ENCODE measurements at places on chromosomes 12 and 14.

DNA sequence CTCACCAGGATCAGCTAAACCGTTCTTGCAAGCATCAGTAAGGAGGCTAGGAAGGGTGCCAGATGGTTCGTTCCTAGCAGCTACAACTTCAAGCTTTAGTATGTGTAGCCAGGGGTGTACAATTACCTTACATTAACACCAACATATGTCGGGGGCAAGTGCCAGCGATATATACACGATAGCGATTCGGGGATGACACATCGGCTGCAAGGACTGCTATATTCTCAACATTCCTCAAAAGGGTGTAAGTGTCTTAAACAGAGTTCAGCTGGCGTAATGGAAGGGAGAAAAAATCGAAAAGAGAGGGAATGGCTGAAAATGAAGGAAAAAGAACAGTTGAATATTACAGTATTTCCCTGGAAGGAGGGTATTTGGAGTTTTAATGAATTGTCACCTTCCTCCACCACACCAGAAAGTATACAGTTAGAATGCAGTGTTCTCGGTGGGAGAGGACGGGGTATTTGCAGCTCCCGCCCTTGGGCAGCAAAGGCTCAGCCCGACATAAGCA lies 545 bp downstream of the LIMA1 start:
- no peak for DNase-seq

GRCh38 chr12:130155416-130156073 lies 6.7 kb upstream of the FZD10 start:
- no peak for DNase-seq

DNA sequence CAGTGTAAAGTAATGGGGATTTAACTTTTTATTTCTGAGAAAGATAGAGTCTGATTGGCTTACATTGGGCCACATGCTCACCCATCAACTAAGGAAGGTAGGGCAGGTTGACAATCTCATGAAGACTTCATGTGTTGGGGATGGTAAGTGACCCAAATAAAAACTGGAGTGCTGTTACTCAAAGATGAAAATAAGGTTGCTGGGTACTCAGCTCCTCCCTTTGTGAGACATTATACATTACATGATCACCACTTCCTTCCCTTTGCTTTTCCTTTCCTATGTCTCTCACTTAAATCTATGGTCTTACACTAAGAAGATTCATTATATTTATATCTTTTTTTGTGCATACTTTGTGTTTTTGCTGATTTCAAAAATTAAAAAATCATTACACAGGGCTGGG lies 224.0 kb upstream of the PLXNC1 start:
- no peak for DNase-seq

- DNase-seq = peak; percentile 97
Measured at GRCh38 chr14:93332853-93333630, at the start of gene BTBD7. Gene BTBD7, minus strand, starts transcription at chr14:93333036. Its CDS starts 36,985 bp downstream, at chr14:93296051.

DNA sequence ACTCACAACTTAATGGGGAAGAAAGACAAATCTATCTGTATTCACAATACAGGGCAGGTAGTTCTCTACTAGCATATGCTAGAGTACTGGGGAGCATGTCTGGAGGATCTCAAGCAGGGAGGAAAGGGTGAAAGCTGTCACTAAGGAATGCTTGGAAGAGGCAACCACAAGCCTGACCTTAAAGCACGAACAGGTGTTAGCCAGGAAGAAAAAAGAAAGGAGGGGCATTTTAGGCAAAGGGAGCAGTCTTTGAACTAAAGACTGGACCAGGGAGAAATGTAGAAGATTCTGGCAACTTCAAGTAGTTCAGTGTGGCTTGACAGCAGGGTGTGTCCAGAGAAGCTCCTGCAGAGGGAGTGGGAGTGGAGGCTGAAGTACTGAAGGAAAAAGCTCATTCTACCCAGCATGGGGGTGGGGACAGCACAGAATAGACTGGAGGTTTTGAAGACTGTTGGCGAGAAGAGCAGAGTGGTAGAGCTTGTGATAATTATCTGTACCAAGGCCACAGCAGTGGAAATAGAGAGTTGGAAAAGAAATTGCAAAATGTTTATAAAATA lies 50.9 kb downstream of the AP5M1 start:
- no peak for DNase-seq

GRCh38 chr12:65891219-65891618 lies 66.9 kb downstream of the HMGA2 start:
- DNase-seq = no peak

DNA sequence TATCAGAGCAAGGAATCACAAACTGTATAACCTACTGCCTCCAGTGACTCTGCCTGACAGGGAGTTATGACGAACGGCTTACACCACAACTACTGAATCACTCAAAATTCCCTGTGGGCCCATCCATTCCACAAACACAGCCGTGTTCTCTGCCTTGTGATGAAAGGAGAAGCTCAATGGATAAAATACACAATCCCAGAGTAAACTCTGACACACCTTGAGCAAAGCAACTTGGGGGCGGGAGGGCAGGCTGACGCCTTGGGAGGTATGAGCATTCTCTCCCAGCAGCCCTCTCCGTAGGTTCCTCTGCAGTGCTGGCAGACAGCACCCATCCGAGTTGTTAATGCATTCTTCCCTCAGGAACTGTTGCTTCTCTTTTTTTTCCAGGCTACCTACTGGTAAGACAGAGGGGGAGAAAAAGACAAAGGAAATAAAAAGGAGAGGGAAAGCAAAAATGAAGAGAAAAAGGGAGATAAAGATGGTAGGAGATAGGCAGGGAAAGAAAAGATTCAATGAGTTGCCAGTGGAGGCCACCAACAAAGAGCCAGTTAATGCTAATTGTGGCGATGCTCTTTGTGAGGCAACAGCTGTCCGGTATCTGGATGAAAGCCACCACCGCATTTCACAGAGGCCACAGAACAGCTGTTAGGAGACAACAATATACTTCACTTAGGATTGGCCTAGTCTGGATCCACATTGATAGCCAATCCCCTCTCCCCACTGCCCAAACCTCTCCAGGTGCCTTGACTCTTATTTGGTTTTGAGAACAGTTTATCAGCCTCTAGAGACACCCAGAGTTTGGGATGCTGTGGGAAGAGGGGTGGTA lies 4.7 kb upstream of the DIO2 start:
- DNase-seq = no peak

DNA sequence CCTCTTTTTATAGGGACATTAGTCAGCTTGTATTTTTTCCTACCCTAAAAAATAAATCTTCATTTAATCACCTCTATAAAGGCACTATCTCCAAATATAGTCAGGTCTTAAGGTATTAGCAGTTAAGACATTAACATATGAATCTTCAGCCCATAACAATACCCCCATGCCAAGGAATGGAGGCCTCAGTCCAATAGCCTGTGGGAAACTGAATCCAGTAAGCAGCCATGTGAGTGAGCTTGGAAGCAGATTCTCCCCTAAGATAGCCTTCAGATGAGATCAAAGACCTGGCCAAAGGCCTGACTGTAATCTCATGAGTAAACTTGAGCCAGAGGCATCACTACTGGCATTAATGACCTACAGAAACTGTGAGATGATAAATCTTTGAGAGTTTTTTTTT lies 232.1 kb upstream of the SYT10 start:
- DNase-seq = no peak

DNA sequence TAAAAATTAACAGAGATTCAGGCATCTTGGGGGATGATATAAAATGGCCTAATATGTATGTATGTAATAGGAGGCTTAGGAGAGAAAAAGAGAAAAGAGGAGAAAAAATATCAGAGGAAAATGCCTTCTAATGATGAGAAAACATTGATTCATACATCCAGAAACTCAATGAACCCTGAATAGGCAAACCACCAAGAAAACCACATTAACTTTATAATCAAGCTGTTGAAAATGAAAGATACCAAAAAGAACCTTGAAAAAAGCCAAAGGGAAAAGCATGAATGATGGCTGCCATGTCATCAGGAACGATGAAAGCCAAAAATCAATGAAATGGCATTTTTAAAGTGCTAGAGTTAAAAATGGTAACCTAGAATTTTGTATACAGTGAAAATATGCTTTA lies 180.2 kb downstream of the EPS8 start:
- no peak for DNase-seq

GRCh38 chr12:120762086-120762485 lies 36.5 kb downstream of the ACADS start:
- DNase-seq = no peak

DNA sequence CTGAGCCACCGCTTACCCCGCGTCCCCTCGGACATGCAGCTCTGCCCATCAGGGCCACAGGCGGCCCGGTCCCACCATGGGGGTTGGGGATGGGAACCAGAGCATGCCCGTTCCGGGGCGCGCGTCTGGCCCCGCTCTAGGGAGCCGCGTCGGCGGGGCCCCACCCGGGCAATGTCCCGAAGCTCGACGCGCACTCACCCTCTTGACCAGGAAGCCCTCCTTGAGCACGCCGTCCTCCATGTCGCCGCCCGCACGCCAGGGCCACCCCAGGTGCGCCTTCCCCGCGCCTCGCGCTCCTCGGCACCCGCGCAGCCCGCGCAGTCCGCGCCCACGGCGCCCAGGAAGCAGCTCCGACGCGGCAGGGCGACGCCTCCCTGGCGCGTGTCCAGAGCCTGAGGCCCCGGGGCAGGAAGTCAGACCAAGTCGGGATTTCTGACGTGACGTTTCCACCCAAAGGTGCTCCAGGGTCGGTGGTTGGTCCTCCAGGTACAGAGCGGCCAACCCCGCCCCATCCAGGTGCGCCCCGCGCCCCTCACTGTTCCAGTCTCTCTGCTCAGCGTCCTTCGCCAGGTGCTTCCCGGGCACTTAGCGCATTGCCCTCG lies at the start of gene PLEK2:
Gene PLEK2, minus strand, starts transcription at position 346 of the 602 bp plus-strand sequence. Its CDS starts 106 bp downstream, at position 240.
- peak; percentile 52 for DNase-seq

DNA sequence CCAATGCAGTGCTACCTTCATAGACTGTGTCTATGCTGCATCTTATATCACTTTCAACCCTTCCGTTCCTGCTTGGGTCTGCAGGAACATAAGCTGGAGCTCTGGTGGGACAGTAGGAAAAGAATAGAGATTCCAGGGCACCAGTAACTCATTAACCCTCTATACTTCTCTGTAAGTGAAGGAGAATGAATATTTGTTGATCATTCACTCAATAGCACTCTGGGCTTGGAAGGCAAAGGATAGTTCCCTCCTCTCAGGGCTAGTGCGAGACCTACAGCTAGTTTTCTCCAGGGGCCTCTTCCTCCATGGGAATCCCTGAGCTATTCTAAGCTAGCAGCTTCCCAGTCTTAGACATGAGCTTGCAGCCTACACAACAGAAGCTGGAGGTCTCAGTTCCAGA lies 84.7 kb downstream of the BMP4 start:
- DNase-seq = no peak

- no peak for DNase-seq
Measured at GRCh38 chr14:53528185-53528671, 375.1 kb upstream of the DDHD1 start.

- DNase-seq = no peak
Measured at GRCh38 chr12:45349916-45350315, 134.0 kb downstream of the ANO6 start.

DNA sequence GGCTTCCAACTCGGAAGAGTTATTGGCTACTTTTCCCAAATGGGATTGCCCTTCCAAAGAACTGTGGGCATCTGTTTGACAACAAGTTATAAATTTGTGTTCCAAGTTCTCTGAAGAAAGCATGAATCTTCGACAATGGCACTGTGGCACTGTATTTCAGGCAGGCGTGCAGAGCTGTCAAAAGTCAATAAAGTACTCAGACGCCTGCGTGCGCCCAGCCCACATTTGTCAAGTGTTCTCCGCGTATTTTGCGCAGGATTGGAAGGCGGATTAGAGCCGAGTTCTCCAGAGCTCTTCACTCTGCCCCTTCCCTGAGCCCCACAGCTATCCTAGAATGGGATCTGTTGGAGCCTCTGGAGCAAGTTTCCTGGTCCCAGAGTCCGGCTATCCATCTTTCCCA lies 103.2 kb downstream of the SLC25A47 start:
- no peak for DNase-seq

DNA sequence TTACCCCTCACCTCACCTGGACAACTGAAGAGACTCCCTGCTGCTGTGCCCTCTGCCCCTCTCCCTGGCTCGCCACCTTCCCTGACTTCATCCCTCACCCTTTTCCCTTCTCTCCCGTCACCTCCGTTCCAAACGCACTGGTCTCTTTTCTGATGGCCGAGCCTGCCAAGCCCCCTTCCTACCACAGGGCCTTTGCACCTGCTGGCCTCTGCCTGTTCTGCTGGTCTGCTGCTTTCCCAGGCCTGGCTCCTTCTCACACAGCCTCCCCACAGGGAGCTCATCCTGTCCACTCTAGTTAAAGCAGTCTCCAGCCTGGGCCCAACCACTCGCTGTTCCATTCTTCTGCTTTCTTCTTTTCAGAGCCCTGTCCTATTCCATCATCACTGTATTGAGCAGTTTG lies 34.6 kb downstream of the RBM19 start:
- no peak for DNase-seq

DNA sequence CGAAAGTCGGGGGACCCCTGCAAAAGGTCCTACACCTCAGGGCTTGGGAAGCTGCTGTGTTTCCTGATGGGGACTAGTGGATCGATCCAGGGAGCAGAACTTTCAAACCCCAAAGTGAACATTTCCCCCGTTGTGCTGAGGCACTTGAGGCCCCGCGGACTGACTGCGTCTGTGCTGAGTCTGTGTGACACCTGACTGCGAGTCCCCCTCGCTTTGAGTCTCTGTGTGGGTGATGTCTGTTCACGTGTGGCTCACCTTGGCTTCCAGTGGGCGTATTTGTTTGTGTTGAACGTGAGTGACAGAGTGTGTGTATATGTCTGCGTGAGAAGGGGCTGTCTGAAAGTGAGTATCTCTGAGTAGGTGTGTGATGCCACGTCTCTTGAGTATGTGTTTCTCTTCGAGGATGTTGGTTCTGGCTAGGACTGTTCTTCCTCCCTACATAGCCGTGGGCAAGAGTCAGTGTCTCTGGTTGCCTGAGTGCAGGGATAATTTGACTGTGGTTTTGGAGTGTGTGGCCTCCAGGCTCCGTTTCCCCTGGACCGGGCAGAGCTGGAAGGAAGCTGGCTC lies 1.3 kb downstream of the TEAD4 start:
- peak; percentile 58 for DNase-seq

DNA sequence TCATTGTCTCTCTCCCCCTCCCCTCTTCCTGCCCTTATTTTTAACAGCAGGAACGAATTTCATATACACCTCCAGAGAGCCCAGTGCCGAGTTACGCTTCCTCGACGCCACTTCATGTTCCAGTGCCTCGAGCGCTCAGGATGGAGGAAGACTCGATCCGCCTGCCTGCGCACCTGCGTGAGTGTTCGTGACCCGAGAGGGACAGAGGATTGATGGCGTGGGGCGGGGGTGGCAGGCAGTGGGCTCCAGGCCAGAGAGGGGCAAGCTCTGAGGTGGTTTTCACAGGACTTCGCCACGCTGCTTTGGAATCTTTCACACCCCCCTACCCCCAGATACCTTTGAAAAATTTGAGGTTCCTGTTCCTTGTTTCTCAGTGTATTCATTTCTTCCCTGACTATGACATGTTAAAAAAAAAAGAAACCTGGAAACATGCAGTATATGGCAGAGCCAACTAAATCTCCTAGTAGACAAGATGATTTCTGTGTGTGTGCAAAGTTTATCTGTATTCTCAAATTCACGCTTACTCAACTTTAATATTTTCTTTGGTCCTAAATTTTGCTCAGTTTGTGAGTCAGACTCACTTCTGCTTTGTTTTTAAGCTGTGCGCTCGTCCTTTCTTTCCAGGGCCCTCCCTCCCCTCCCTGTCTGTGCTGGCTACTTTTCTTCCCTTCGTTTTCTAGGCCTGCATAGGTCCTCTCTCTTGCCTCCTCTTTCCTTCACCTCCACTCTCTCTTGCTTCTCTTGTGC lies 103.1 kb downstream of the ETV6 start:
- no peak for DNase-seq
